Activated T-cell treated with anti-CD3 and anti-CD28 coated beads, Interleukin-2, amount 50 U/mL, for 1 hour (primary cell): ENCODE measurements at places on chromosomes 3 and 15.

GRCh38 chr3:172145031-172145686, 105.8 kb downstream of the FNDC3B start:
- no peak for DNase-seq

- no peak for DNase-seq
These were observed 75.8 kb upstream of the OSTN start for GRCh38 chr3:191123231-191123630.

- no peak for DNase-seq
These were observed 1174.9 kb downstream of the NSUN3 start for GRCh38 chr3:95237783-95238182.

GRCh38 chr3:107734317-107734716, 211.6 kb downstream of the BBX start:
- DNase-seq = no peak

DNA sequence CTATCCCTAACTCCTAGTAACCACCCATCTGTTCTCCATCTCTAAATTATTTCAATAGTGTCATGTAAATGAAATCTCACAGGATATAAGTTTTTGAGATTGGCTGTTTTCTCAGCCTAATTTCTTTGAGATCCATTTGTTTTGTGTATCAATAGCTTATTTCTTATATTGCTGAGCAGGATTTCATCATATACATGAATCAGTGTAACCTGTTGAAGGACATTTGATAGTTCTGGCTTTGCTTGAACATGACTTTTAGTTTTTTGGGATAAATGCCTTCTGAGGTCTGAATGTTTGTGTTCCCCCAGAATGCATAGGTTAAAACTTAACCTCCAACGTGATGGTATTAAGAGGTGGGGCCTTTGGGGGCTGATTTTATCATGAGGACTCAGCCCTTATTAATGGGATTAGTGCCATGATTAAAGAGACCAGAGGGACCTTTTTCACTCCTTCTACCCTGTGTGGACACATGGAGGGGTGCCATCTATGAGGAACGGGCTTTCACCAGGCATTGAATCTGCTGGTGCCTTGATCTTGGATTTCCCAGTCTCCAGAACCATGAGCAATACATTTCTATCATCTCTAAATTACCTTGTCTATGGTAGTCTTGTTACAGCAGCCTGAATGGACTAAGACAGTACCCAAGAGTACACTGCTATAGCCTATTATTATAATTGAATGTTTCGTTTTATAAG, 118.3 kb downstream of the FNDC3B start:
- no peak for DNase-seq

- DNase-seq = no peak
These were observed 65.9 kb upstream of the TMEM108 start for GRCh38 chr3:132972333-132972732.

GRCh38 chr3:79898907-79899306, 131.1 kb upstream of the ROBO1 start:
- DNase-seq = no peak

- no peak for DNase-seq
These were observed 601.3 kb upstream of the NECTIN3 start for GRCh38 chr3:110470310-110470709.

- no peak for DNase-seq
These were observed 17.5 kb downstream of the TMEM158 start for GRCh38 chr3:45208586-45208985.

GRCh38 chr3:38567498-38567897, 71.4 kb downstream of the EXOG start:
- no peak for DNase-seq

DNA sequence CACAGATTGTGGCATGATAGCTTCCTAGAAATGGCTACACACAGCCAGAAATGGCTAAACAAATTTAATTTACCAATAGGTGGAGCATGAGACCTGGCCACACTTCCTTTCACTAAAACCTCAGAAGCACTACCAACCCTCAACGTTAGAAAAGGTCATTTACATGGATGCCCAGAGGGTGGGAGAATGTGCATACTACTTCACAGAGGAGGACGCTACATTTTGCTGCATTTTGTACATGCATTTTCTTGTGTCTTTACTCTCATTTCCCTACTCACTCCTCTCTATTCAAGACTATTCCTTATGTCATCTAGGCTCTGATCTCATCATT, 40.1 kb downstream of the C2CD4B start:
- DNase-seq = no peak

DNA sequence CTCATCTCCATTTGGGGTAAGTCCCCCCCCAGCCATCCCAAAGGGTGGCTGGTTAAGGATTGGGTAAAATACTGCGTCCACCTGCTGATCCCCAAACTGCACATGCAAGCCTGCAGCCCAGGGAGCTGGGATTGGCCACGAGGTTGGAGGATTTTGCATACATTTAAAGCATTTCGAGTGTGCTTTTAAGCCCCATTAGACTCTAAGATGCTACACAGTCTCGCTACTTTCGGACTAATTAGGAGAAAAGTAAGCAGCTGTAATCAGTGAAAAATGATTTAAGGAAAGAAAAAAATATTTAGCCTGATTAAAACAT, 23.9 kb downstream of the SLC6A6 start:
- no peak for DNase-seq

GRCh38 chr3:117286488-117286887, 576.9 kb downstream of the TUSC7 start:
- DNase-seq = no peak

- DNase-seq = no peak
These were observed 135.8 kb downstream of the RPL22L1 start for GRCh38 chr3:170734043-170734734.

DNA sequence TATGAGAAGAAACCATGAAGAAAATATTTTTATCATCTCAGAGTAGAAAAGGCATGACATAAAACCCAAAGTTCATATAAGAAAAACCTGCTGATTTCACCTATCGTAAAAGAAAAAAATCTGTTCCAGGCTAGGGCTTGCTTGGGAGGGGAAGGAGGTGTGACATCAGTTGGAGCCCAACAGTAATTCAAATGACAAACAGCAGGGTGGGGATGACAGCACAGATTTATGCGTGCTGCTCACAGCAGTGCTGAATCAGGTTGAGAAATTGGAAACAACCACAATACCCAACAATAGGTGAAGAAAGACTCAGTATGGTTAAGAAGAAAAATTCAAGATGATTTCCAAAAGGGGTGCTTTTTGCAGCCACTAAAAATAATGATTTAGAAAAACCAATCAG, 172.4 kb downstream of the PDE8A start:
- DNase-seq = no peak

GRCh38 chr3:16534640-16535262, 21.3 kb upstream of the RFTN1 start:
- DNase-seq = no peak

- no peak for DNase-seq
These were observed 72.8 kb downstream of the KLF15 start for GRCh38 chr3:126284258-126284904.

GRCh38 chr3:153431076-153431475, 269.1 kb downstream of the RAP2B start:
- no peak for DNase-seq

DNA sequence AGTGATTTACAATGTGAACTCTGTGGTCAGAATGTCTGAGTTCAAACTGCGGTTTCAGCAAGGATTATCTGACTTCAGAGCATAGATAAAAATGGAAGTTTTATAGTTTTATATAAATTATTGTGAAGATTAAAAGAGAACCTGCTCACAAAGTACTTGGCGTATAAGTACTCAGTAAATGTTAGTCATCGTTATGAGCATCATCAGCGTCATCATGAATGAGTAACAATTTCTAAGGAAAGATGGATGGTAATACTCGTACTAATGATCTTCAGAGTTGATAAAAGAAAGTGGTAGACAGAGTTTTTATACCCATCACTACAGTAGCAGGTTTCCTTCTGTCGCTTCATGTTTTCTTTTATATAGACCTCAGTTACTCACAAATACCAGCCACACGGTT, 341.8 kb downstream of the RAP2B start:
- DNase-seq = no peak

DNA sequence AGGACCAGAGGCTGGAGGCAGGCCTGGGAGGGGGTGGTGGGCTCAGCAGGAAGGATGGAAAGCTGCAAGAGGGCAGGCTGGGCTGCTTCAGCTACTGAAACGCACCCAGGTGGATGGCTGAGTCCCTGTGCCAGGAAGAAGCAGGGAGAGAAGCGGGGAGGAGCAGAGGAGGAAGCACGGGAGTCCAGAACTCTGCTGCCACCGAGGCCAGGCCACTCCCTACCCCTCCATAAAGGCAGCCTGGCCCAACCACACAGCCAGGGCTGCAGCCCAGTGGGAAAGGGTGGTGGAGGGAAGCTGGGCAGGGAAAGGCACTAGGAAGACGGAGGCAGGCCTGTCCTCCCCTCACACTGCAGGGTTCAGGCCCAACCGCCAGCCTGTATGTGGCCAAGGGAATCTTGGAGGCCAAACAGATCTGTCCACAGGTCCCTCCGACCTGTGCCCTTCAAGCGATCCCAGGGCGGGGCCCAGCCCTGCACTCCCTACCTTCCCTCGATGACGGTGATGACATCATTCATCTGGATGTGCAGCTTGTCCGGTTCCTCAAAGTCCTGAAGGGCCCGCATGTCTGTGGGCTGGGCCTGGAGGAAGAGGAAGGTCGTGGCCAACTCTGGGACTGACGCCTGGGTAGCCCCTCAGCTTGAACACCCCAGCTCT, 30.5 kb downstream of the TNK2 start:
- DNase-seq = no peak

DNA sequence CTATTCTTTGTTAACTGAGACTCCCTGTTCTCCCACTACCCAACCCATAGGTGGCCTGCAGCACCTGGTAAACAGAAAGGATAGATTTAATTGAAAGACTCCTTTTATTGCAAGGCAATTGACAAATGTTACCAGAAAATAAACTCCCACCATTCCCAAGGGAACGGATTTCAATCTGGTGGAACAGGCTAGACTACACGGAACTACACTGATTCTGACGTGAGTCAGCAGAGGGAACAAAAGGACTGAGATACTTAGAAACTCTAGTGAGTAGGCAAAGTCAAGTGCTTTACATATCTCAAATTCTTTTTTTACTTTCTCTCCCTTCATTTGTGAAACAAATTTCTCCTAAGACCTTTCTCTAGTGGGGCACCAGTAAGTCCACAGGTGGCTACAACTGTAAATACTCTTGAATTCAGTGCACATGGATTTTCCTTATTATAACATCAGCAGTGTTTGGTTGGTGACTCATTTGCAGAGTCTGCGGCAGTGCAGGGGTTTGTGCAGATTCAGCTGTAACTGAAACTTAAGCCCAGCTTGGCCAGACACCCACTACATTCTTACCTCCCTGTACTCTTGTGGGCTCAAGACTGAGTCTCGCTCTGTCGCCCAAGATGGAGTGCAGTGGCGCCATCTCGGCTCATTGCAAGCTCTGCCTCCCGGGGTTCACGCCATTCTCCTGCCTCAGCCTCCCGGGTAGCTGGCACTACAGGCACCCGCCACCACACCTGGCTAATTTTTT, 34.3 kb upstream of the PLSCR2 start:
- DNase-seq = no peak

DNA sequence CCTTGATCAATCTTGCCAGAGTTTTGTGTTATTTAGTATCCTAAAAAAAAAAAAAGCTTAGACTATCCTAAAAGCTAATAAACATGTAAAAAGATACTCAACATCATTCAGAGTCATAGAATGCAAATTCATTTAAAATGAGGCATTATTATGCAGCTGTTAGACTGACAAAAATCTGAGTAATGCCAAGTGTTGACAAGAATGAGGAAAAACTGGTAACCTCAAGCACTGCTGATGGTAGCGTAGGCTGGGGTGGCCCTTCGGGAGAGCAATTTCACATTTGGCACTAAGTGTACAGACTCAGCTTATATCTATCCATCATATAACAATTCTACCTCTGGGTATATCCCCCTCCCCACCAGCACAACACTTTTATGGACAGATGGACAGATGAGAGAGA, 280.4 kb downstream of the RAP2B start:
- DNase-seq = no peak

DNA sequence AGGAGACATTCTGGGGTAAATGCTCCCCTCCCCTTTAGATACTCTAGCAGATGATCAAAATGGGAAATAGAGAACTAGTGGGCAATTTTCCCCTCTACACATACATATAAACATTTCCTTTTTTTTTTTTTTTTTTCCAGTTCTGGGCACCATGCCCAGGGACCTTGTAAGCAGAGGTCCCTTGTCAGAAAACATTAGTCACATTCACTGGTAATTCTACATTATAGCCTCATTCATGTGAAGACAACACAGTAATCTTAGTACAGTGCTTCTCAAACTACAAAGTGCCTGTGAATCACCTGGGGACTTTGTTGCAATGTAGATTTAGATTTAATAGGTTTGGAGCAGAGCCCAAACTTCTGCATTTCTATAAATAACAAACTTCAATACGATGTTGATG, 60.1 kb upstream of the ACTC1 start:
- DNase-seq = no peak

- DNase-seq = no peak
These were observed 62.6 kb upstream of the CNTN4 start for GRCh38 chr3:2036076-2036475.

DNA sequence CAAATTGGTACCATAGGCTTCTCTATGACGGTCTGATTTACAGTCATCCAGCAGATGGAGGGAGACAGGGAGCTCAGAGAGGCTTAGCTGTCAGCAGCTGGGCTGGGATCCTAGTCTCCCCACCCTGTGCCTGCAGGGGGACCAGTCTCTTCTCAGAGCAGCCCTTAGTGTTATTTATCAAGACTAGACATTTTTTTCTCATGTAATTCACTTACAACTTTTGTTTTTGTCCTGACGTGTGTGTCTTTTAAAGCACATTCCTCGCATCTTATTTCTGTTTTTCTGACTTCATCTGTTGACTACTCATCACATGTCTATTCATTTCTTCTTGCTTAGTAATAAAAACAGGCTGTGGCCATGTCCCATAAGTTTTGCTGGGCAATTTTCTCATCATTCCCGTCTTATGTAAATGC, 116.1 kb downstream of the KLF13 start:
- DNase-seq = no peak

DNA sequence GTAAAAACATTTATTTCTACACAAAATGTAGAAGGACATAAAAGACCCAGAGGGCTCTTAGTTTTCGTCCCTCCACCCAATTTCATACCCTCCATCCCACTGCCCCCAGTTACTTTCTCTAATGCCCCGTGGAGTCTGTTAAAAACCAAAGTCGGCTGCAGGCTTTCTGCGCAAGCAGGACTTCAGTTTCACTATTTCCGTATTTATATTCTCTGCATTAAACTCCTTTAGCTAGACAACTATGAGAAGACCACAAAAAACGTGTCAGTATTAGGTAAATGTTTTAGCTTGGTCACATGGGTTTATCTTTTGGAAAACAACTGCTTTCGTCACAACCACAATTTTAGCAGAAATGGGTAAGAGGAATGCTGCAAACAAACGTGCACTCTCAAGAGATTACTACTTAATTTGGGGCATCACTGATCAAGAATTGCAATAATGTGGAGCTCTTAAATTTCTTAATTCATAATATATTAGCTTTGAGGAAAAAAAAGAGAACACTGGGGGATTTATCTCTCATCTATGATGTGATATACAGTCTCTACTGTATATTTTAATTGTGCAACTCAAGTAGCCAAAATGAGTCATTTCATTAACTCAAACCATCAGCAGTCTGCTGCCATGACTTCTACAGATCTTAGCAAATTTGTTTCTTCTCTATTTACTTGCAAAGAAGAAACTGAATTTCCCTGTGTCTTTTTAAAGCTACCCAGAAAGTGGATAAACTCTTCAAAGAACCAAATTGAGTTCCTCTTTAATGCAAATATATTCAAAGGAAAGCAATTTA, 740 bp upstream of the NSMCE3 start:
- DNase-seq = peak; percentile 46
